T-helper 17 cell (primary cell): ENCODE measurements at places on chromosomes 12 and 14. TPM values are rescaled to one million over a fixed set of nuclear protein-coding genes. Genes with fewer than 3 reads are reported as not detected.

Gene ITGB7
- total RNA-seq, result 306 TPM

Gene PRB2
- total RNA-seq, result not detected

Gene PSMC6
- 110 TPM for total RNA-seq

Gene PLEKHA5
- total RNA-seq, result 10.3 TPM

Gene DDX54
- total RNA-seq, result 75.9 TPM

DNA sequence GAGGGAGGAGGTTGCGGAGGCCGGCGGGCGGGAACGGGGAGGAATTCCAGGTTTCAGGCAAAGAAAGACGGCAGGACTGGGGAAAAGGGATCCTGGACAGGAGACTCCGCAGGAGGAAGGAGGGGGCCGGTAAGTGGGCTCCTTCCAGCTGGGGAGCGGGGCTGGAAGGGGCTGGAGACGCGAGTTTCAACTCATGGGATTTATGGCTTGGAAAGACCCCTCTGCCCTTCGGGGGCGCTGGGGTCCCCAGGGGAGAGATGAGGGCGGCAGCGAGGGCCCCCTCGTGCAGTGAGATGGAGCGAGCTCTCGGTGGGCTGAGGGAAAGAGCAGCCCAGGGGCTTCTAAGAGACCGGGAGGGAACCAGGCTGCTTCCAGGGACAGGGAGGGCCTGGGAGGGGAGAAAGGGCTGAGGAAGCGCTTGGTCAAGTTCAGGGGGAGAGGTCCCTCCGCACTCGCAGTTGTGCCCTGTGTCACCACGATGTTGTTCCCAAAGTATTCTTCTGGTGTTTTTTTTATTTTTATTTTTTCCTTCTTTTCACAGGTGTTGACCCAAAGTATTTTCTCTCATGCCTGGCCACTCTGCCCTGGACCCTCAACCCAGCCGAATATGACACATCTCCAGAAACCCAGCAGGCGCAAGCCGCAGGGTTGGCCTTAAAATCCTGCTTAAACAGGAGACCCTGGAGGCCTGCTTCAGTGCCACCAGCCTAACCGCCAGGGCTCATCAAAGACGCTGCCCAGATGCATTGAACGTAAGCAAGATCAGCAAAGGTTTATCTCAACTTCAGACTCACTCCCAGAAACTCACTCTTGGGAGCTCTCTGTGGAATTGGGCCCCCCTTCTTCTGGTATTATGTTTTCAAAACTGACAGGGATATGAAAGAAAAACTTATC lies 16.1 kb downstream of the TNFAIP2 start:
- DNase-seq, result no peak

- DNase-seq, result no peak
Measured at GRCh38 chr14:99521176-99522024, 40.2 kb downstream of the CCNK start.

DNA sequence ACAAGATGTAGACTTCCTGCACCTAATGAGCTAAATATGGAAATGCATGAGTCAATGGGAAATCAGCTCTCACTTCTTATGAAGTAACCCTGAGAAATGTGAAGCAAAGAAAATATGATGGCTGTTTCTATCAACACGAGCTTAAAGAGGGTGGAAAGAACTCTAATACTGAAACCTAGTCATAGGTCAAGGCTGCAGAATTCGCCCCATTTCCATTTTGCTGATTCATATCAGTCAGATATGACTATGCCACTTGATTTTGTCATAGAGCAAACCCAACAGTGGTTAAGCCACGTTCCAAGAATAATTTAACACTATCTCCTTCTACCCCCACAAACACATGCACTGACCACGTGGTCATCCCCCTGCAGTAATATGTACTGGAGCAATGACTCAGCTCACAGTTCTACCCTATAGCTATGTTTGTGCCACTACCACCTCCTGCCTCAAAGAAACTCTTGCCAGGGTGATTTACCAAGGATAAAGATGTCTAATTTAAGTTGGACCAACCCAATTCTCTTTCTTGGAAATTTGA lies 157.5 kb downstream of the TMTC3 start:
- DNase-seq, result no peak

DNA sequence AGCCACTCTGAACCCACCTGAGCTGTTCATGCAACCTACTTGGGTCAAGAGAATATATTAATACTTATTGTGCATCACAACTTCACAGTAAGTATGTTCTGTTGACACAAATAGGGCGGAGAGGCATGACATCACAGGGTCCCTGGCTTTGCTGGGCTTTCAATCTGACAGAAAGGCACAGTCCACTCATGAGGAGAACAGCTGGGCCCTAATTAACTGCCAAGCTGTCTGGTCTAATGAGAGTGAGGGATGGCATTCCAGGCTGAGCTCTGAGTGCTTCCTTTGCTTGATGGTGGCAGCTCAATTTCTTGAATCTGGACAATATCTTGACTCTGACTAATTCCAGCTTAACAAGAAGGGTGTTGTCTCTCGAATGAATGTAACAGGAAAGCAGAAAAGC lies 2.0 kb downstream of the EFCAB11 start:
- DNase-seq, result no peak

GRCh38 chr14:57999979-58000378 lies 134.1 kb upstream of the SLC35F4 start:
- no peak for DNase-seq

- DNase-seq, result no peak
Measured at GRCh38 chr12:31362115-31362758, 36.3 kb upstream of the SINHCAF start.

- DNase-seq, result no peak
Measured at GRCh38 chr14:68460541-68460940, 332.3 kb downstream of the ZFP36L1 start.

GRCh38 chr14:73258845-73259611 lies 21.7 kb downstream of the PAPLN start:
- no peak for DNase-seq

GRCh38 chr14:74571901-74572725 lies 39.9 kb downstream of the LTBP2 start:
- no peak for DNase-seq

DNA sequence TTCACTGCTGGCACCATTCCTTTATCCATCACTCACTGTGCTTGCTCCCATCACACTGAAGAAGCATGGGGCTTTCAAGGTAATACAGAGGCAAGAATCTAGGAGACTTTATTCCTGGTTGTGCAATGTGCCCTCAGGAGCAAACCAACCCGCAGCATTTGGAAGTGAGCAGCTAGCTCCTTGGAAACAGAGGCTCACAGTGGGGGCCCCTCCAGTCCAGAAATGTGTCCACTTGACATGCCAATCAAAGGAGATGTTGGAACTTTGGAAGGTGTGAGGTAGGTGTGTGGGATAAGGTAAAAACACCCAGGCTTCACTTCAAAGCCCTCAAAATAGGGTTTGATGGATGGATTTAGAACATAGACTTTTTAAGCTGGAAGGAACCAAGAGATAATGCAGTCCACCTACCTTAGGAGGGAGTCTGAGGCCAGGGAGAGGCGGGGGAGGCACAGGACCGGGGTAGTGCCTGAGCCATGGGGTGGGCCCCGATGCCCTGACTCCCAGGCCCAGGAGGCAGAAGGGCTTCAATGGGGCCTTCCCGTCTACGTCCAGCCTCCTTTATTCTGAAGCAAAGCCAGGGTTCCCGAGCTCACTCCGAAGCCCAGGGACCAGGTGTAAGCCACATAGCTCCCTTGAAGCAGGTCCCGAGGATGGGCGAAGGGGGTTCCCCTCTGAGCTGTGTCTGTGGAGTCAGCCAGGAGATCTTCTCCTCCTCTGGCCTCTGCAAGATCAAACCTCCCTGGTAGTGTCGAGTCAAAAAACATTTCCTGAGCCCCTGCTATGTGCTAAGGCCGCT lies 17.6 kb upstream of the BCL11B start:
- DNase-seq, result no peak

GRCh38 chr14:69441948-69442347 lies 42.6 kb upstream of the PLEKHD1 start:
- DNase-seq, result no peak

- peak; percentile 49 for DNase-seq
Measured at GRCh38 chr12:92143686-92144630, 1.7 kb downstream of the BTG1 start.

GRCh38 chr12:110247340-110248095 lies 33.5 kb upstream of the ATP2A2 start:
- no peak for DNase-seq

DNA sequence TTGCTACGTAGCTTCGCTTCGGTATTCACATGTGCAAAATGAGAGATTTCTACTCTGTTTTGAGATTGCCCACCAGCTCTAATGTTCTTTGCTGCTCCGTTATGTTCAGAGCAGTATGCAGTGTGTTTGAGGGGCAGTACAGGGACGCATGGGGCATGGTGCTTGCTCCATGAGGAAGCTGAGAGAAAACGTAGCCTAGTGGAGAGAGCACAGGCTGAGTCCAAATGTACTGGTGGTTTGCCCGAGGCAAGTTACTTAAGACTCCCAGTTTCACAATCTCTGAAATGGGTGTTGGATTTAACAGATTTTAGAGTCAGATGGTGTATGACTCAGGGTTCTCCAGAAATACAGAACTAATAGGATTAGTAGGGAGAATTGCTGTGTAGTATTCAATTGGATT lies 310.5 kb downstream of the ETNK1 start:
- no peak for DNase-seq

DNA sequence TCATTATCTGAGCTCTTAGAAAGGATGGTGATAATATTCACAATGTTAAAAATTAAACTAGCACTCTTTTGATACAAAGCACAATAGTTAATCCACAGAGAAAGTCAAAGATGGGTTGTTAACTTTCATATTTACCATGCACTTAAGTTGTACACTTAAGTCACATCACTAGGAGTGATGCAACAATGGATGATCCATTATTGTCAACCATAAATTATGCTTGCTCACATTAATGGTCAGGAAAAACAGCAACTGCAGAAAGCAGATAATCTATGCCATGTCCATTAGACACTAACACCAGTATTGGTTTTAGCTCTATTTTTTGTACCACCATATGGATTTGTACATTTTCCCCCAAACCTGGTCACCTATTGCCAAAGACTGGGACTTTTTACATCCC lies 195.5 kb downstream of the FOXA1 start:
- DNase-seq, result no peak

GRCh38 chr14:106507354-106507753 lies 981.0 kb downstream of the TMEM121 start:
- DNase-seq, result no peak
